ENCODE measurements at places on chromosomes 1 and 21.

DNA sequence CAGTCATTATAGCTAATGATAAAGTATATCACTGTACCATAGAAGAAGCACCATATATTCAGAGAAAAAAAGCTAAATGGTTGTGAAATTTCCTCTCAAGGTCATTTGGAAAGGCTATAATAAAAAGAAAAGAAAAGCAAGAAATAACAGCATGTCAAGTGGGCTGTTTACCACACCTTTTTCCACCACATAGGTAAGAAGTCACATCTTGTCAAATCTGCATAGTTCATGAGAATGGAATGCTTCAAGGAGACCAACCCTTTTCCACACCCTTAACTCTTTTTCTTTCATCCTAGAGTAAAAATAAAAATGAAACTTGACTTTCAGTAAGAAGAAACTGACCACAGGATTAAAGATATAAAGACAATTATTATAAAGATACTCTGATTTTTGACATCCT lies 91.2 kb downstream of the ATP6V1G3 start:
- no peak for DNase-seq

- no peak for DNase-seq
Observed at GRCh38 chr1:59769736-59770095, 45.0 kb upstream of the HOOK1 start.

DNA sequence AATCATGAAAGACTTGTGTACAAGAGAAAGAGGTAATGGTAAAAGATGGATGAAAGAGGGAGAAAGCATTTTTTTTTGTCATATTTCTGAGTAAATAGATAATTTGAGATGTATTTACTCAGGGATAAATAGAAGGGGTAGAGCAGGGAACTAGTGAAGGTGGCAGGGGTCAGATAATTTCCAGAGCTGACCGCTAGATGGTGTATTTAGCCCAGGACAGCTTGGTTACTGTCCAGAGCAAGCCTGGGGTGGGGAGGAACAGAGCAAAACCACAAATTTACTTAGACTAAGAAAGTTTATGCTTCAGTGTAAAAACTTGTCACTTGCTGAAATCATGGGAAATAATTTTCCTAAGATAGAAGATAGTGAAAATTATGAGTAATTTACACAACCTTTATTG lies 91.5 kb downstream of the XCL2 start:
- DNase-seq: no peak

DNA sequence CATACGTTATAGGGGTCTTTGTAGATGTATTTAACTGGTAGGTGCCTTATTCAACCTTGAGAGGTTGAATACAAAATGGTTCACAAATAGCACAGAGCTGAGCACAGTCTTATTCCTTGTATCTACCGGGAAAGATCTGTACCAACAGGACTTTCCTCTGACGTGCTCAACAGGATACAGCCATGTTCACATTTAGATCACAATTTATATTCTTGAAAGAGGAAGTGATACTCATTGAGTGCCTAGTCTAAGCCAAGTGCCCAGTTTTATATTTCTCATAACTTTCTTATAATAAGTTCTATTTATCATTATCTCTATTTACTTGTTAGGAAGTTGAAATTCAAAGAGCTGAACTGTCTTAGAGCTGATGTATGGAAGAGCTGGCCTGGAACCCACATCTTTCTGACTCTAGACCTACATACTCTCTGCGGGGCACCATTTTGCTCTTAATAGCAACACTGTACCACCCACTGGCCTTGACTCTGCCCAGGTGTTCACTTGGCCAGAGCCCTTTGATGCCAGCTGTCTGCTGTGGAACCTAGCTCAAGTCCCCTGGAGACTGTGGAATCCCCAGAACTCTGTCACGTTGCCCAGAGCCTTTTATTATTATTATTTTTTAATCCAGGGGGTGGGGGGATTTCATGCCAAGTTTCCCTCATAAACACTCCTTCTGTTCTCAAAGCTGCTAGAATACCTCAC lies 156.2 kb downstream of the TPR start:
- DNase-seq: no peak

- DNase-seq: no peak
Observed at GRCh38 chr1:109025694-109026093, 16.2 kb downstream of the WDR47 start.

DNA sequence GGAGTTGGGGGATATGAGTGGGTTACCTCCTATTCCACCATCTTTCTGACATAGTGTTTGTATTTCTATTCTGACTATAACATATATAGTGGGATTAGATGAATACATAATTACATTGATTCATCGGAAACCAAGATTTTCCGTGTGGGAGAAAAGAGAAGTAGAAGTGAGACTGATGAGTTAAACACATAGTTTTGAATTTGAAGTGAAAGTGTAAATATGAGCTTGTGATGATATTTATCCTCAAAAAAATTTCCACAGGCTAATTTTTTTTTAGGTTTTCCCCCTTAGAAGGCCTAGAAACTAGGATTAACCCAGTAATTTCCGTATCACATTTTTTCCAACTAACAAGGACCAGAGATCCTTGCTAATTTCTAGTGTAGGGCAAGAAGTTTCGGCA lies 6.9 kb downstream of the CD1B start:
- no peak for DNase-seq

GRCh38 chr1:106879538-106879937 lies 176.9 kb upstream of the PRMT6 start:
- peak; percentile 8 for DNase-seq
